ENCODE measurements at places on chromosomes 12 and 14.
A peak's percentile ranks its signal among the peaks of the same experiment; 100 is the strongest.

GRCh38 chr12:113837528-113838296 is 128.4 kb downstream of the RBM19 start:
- no peak for DNase-seq

DNA sequence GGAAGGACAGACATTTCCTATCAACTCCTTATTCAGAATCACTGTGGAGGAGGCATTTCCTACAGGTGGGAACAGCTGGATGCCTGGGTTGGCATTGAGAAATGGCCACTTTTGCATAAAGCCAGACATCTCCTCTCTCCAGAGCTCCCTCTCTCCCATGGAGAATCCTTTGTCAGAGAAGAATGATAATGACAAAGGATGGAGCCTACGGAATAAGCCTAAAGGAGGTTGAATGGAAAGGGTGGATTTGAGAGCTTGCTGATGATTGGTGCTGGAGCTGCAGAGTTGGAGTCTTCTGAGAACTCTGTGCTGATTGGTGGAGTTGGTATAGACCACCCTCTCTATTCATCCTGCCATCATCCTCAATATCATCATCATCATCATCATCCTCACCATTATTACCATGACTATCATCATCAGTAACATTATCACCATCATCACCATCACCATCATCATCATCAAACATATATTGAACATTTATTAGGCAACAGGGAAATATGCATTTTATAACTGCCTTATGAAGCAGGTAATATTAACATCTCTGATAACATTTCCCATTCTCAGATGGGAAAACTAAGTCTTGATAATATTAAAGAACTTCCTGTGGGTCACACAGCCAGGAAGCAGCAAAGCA is 89.2 kb upstream of the HSPB8 start:
- no peak for DNase-seq

- peak; percentile 55 for DNase-seq
Observed at GRCh38 chr12:51976376-51977160, 25.1 kb downstream of the ACVR1B start.

DNA sequence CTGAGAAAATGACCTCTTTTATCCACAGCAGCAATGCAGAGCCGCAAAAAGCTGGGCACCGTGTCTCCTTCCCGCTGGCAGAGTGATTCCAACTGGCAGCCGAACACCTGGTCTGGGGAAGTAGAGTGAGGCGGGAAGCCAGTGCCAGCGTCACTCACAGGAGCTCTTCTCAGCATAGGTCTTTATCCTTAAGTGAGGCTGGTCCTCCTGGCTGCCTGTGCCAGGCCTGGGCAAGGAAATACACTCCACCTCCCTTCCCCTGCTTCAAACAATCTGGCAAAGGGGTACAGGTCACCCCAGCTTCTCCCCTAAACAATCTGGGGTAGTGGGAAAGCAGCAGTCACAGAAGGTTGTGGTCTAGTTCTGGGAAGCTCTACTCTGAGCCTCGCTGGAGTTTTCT is 4.8 kb downstream of the ARHGAP9 start:
- DNase-seq, result no peak

DNA sequence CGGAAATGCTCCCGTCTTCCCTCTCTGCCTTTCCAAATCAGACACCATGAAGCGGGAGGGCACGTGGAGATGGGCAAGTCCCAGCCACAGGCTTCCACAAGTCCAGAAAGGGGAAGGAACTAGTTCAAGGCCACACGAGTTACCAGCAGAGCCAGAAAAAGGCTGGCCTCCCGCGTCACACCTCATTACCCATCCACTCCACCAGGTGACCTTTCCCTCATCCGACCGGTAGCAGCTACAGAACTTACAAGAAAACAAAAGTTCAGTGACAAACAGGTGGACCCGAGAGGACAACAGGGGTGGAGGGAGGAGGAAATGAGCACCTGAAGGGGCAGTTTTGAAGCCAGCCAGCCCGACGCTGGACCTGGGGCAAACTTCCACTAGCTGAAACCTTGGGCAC is 46.9 kb downstream of the CHGA start:
- no peak for DNase-seq

All from astrocyte of the hippocampus (primary cell).